ENCODE measurements at places on chromosomes 7 and 10.

DNA sequence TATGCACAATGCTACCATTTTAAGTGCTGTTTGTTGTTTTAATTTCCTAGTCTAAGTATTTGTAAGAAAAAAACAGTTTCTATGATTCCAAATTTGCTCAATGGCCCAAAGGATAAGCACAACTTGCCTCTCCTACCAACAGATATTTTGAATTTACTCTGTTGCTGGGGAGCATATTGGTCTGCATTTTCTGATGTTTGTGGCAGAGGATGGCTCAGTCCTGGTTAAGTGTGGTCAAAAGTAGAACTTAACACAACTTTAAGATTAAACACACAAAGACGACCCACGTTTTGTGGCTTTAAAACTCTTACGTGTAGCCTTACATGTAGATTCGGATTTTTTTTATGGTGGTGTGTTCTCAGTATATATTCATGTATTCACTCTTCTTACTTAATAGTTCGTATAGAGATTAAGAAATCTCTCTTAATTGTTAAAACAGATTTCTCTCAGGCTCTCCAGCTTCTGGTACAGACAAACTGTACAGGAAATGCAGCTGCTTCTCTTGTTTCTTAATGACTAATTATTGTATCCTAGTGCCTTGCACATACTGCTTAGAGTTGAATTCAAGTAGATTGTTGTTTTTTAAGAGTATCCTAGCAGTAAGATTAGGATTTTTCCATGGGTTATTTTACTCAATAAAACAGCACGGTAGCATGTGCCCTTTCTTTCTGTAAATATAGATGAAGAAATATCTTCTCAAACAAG lies 86.2 kb downstream of the GPR85 start:
- DNase-seq, result no peak

DNA sequence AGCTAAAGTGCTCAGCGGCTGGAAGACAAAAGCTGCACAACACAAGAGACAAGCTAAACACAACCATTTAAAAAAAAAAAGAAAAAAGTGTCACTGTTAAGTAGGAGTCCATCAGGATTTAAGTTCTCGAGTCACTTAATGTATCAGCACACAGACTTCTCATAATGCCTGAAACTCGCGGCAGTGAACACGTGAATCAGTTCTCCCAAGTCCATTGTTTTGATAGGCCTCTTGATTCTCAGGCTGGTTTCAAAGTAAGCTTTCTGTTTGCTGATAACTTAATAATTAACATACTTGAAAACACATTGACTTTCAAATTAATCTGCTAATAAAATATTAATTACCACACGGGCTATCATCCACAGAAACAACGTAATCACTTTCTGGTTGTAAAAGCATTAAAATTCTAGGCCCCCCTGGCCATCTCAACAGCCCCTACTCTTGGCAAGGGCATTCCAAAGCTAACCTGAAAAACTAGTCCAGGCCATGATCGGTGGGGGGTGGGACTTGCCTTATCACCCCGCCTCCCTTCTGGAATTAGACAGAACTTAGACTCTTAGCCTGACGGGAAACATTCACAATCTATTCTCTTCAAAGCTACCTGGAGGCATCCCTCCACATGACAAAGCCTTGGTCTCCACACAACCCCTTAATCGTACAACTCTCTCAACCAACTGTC lies 129.0 kb downstream of the DIP2C start:
- no peak for DNase-seq

GRCh38 chr7:132469264-132469663 lies 107.0 kb downstream of the PLXNA4 start:
- DNase-seq, result no peak

DNA sequence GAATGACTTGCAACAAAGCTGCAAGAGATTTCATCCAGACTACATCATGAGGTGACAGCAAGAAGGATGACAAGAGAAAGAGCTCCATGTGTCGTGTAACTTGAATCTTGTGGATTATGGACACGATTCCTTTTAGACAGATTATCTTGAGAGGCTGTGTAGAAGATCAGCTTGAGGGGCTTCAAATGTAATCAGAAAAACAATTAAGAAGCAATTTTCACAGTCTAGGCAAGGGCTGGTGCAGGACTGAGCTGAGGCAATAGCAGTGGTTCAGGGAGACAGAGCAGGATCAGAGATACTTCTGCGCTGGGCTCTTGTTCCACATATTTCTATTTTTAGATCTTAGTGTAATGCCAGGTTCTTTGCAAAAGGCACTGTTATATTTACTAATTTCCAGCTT lies 253.0 kb upstream of the COBL start:
- DNase-seq, result no peak

- DNase-seq, result no peak
Measured at GRCh38 chr7:50962281-50962883, 179.7 kb upstream of the GRB10 start.

DNA sequence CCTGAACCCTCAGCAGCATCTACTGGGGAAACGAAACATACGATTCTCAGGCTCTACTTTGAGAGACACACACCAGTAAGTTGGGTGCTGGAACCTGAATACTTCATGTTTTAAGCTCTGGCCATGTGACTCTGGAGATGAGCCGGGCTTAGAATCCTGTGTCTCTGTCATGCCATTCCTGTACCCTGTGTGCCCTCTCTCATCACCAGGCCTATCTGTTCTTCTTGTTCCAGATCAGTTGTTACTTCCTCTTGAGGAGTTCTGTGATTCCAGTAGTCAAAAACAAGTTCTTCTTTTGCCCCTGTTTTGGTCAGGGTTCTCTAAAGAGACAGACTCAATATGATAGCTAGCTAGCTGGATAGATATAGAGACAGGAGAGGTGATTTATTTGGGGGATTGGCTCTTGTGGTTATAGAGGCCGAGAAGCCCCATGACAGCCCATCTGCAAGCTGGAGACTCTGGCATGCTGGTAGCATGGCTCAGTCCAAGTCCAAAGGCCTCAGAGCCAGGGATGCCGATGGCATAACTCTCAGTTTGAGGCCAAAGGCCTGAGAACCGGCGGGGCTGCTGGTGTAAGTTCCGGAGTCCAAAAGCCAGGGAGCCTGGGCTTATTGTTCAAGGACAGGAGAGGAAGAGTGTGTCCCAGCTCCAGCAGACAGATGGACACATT lies 54.3 kb downstream of the CHN2 start:
- no peak for DNase-seq

DNA sequence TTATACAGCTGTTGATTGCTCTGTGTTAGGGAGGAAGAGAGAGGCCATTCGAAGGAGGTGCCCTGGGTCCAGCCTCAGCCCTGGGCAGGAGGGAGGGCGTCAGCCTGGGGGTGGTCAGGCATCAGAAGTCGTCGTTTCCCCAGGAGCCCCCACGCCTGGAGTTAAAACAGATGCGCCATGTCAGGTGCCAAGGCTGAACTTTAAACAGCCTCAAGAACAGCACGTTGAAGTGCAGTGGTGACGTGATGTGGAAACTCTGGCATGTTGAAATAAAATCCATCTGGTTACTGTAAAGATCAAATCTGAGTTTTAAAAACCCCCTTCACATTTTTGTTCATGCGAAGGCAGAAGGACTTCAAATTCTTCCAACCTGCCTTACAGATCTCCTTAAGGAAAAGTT lies 128.4 kb upstream of the PPP2R2D start:
- no peak for DNase-seq

- no peak for DNase-seq
Measured at GRCh38 chr10:99304862-99305229, 24.3 kb upstream of the CNNM1 start.

DNA sequence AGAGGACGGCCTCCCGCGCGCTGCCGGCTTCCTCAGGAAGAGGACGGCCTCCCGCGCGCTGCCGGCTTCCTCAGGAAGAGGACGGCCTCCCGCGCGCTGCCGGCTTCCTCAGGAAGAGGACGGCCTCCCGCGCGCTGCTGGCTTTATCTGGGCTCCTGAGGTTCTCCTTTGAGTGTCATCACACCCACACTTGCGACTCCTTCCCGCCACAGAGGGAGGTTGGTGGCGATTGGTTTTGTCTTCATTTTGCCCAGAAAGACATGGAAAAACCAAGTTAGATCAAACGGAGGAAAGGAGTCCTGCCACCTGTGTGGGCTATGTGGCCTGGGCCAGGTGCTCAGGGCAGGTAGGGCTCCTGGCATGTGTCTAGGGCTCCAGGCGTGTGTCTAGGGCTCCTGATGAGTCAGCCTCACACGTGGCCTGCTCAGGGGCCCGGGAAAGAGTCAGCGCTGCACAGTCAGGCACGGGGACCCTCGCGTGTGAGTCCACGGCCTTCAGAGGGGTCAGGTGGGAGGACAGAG lies 138.0 kb downstream of the VIPR2 start:
- DNase-seq, result no peak

DNA sequence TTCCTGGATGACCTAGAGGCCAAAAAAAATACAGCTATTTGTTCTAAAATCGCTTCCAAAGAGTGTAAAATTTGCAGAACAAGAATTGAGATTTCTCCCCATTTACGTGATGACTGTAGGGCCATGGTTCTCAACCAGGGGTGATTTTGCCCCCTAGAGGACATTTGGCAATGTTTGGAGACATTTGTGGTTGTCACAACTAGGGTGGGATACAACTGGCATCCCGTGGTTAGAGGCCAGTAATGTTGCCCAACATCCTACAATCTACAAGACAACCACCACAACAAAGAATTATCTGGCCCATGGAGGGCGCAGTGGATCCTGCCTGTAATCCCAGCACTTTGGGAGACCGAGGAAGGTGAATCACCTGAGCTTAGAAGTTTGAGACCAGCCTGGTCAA lies 22.8 kb upstream of the MALSU1 start:
- DNase-seq, result no peak

DNA sequence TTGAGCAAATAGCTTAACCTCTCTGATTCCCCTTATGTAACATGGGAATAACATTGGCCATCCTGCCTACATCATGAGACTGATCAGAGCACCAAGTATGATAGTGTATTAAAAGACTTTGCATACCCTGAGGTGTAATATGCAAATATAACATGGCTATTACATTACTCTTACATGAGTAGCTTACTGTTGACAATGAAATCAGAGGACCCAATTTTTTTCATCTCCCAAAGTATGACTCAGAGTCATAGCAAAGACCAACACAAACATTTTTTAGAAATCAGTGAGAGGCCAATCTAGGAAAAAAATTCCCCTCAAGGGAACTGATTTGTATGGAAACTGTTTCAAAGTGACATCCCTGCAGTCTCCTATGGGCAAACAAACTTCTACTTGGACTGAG lies 47.0 kb upstream of the TMEM140 start:
- DNase-seq, result no peak

GRCh38 chr7:85125651-85126131 lies 61.2 kb downstream of the SEMA3D start:
- no peak for DNase-seq

- no peak for DNase-seq
Measured at GRCh38 chr10:98431016-98431415, 15.7 kb downstream of the HPS1 start.
